Tibial nerve (tissue), 4 donors: ENCODE measurements at places on chromosomes 6 and 20. TPM values are rescaled to one million over a fixed set of nuclear protein-coding genes. Genes with fewer than 3 reads are reported as not detected.

The VSX1 gene
- total RNA-seq = not detected

The SLC22A2 gene
- not detected for total RNA-seq

The NKX2-2 gene
- total RNA-seq = not detected

The NKAIN4 gene
- total RNA-seq = 1.2 TPM

The FAM162B gene
- total RNA-seq = 16.4 TPM

The PRELID3B gene
- total RNA-seq = 19.2 TPM

The XKR7 gene
- total RNA-seq = not detected

The PSMF1 gene
- total RNA-seq = 131 TPM

The NT5E gene
- total RNA-seq = 29.5 TPM

The PHF3 gene
- total RNA-seq = 65.1 TPM

The BMP6 gene
- 6.5 TPM for total RNA-seq

The SAMD5 gene
- 3.3 TPM for total RNA-seq

The ARMC2 gene
- 3.1 TPM for total RNA-seq

The TPD52L2 gene
- total RNA-seq = 116 TPM

The TRIM40 gene
- not detected for total RNA-seq

The CALHM5 gene
- total RNA-seq = 4.8 TPM

The ROS1 gene
- not detected for total RNA-seq

The BPI gene
- not detected for total RNA-seq

The TRIM31 gene
- total RNA-seq = not detected

The SPTLC3 gene
- 13.5 TPM for total RNA-seq

The OARD1 gene
- 25.6 TPM for total RNA-seq

The WFDC10B gene
- not detected for total RNA-seq

The PLCB1 gene
- total RNA-seq = 52.8 TPM

The APCDD1L gene
- total RNA-seq = 0.30 TPM

The KCNK16 gene
- total RNA-seq = not detected
